ENCODE measurements at places on chromosomes 12 and 14. TPM values are rescaled to one million over a fixed set of nuclear protein-coding genes. Genes with fewer than 3 reads are reported as not detected.

The NTS gene
- 0.90 TPM for polyA plus RNA-seq

The VWF gene
- 15.5 TPM for polyA plus RNA-seq

DNA sequence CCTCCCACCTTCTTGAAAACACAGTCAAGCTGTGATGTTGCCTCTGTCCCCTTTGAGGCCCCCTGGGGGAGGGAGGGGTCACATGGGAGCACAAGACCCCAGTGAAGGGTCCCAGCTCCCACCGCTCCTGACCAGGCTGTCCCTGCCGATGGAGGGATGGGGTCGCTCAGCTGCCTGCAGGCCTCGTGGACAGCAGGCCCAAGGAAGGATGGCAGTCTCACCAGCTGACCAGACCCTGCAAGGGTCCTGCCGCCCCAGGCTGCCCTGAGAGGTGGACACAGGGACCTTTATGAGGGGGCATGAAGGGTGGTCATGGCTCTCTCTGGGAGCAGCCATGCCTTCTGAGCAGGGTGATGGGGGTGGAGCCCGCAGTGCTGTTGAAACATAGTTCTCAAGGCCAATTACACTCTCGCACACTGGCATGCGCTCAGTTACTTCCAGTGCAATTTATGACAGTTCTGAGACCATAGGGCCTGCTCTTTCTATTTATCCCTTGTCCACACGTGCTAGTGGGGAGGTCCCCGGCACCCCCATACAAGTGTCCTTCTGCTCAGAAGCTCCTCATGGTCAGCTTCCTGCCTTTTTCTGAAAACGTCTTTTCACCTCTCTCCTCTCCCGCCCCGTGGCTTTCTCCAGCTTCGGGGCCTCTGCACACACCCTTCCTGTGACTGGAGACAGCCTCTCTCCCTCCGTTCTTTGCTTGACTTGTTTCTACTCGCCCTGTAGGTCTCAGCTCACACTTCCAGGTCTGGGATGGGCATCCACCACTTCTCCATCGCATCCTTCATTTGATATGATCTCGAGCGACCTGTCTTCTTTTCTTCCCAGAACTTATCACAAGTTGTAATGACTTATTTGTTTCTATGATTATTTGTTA, 313.1 kb downstream of the ADGRD1 start:
- no peaks in the 10 kb centered on the region for H3K4me1 ChIP-seq
- H3K36me3 ChIP-seq, result no peaks in the 10 kb centered on the region
- no peak overlapping the region for H3K4me3 ChIP-seq

- H3K36me3 ChIP-seq, result peaks cover 63% of the 10 kb centered on the region
- no peak overlapping the region for H3K4me3 ChIP-seq
- no peaks in the 10 kb centered on the region for H3K27me3 ChIP-seq
- DNase-seq, result no peak
- H3K27ac ChIP-seq, result no peak overlapping the region
- no peaks in the 10 kb centered on the region for H3K4me1 ChIP-seq
Measured at GRCh38 chr14:50763382-50764007, 67.5 kb downstream of the NIN start.

DNA sequence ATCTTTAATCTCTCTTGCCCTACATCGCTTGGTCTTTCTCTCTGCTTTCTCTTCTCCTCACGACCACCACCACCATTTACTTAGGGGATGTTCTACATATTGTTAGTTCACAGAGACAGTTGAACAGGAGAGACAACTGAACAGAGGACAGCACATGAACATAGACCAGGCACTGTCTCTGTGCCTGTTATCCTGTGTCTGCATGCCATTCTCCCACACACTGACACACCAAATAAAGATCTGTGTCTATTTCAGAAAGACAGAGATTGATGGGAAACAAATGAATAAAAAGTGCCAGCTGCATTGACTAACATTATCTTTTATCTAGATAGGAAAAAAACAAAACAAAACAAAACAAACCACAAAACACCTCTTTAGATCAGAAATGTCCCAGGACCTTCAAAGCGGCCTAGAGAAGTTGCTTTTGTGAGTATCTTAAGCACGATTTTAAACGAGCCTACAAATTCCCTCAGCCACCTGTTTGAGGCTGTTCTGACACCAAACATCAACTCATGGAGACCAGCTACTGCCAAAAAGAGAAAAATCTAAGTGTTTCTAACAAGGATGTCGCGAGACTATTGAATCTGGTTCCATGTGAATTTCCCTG, 77.6 kb upstream of the PARP11 start:
- DNase-seq, result no peak
- no peaks in the 10 kb centered on the region for H3K36me3 ChIP-seq
- H3K4me1 ChIP-seq, result peaks cover 17% of the 10 kb centered on the region

DNA sequence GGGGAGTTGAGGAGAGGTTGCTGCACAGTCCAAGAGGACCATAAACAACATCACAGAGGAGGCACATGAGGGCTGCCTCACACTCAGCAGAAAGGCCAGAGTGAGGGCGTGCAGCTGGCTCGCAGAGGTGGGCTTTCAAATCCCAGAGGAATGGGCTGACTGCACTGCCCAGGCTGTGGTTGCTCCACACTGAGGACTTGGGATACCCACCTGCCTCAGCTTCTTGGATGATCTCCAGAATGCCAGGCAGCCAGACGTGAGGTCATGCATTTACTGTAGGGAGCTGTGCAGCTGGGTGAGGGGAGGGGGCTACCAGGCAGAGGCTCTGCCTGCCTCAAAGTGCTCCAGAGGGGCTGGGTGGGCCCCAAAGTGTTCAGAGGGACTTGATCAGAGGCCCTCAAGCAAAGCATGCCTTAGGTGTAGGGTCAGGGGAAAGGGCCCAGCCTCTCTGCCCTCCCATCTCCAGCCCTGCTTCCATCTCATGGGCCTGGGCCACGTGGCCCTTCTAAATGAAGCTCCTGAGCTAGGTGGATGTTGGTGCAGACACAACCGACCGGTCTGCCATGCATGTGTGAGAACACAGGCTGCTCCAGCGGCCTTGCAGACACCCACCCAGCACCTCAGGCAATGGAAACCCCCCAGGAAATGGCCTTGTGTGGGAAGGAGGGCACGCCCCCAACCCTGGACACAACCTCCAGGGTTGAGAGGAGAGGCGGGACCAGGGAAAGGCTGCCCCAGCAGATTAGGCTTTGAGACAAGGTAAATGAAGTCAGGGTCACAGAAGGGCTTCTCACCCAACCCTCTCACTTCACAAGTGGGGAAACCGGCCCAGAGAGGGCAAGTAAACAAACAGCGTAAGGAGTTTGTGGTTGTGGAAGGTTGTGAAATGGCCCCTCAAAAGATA, 90.8 kb downstream of the NTF3 start:
- no peaks in the 10 kb centered on the region for H3K27me3 ChIP-seq
- H3K4me3 ChIP-seq, result no peak overlapping the region
- no peak for DNase-seq
- H3K27ac ChIP-seq, result no peak overlapping the region
- no peaks in the 10 kb centered on the region for H3K36me3 ChIP-seq
- no peaks in the 10 kb centered on the region for H3K4me1 ChIP-seq

DNA sequence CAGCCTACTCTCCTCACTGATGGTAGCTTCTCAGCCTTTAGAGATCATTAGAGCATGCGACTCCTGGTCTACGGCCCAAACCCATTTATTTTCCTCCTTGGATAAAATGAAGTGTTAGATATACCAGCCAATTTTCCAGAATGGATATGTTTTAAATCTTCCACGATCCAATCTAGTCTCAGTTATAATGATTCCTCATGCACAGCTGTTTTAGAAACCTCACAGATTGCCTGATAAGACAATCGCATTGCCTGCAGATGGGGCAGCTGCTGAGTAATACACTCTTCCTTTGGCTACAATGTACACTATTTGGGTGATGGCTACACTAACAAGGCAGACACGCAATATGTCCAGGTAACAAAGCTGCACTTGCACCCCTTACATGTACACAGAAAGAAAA, 227.1 kb downstream of the GLT1D1 start:
- no peak overlapping the region for H3K27ac ChIP-seq
- no peaks in the 10 kb centered on the region for H3K36me3 ChIP-seq

- no peak overlapping the region for H3K4me3 ChIP-seq
- no peak for DNase-seq
- H3K36me3 ChIP-seq, result no peaks in the 10 kb centered on the region
- no peaks in the 10 kb centered on the region for H3K27me3 ChIP-seq
- H3K4me1 ChIP-seq, result peaks cover 40% of the 10 kb centered on the region
Measured at GRCh38 chr14:101969481-101969880, 5.1 kb downstream of the DYNC1H1 start.
